Testis (tissue), 5 donors: ENCODE measurements at places on chromosomes 6 and 20.

DNA sequence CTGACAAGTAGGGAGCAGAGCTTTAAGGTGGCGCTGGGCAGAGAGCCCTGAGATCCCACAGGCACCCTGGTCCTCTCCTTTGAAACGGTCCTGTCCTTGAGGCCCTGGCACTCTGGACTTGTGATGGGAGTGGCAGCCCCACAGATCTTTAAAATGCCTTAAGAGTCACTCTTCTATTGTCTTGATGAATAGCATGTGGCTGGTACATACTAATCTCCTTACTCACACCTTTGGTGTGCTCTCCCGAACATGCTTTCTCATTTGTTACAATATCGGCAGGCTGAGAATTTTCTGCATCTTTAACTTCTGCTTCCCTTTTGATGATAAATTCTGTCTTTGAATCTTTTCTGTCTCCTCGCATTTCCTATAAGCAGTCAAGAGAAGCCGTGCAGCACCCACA is 333.8 kb downstream of the TFAP2A start:
- H3K4me3 ChIP-seq = no peak overlapping the region
- H3K27me3 ChIP-seq = no peaks in the 10 kb centered on the region
- H3K27ac ChIP-seq = no peak overlapping the region
- no peaks in the 10 kb centered on the region for H3K4me1 ChIP-seq

- no peak overlapping the region for H3K27ac ChIP-seq
- DNase-seq = no peak
- no peaks in the 10 kb centered on the region for H3K27me3 ChIP-seq
- H3K36me3 ChIP-seq = no peaks in the 10 kb centered on the region
- no peaks in the 10 kb centered on the region for H3K4me1 ChIP-seq
These were observed 42.3 kb upstream of the TRERF1 start for GRCh38 chr6:42493914-42494539.

DNA sequence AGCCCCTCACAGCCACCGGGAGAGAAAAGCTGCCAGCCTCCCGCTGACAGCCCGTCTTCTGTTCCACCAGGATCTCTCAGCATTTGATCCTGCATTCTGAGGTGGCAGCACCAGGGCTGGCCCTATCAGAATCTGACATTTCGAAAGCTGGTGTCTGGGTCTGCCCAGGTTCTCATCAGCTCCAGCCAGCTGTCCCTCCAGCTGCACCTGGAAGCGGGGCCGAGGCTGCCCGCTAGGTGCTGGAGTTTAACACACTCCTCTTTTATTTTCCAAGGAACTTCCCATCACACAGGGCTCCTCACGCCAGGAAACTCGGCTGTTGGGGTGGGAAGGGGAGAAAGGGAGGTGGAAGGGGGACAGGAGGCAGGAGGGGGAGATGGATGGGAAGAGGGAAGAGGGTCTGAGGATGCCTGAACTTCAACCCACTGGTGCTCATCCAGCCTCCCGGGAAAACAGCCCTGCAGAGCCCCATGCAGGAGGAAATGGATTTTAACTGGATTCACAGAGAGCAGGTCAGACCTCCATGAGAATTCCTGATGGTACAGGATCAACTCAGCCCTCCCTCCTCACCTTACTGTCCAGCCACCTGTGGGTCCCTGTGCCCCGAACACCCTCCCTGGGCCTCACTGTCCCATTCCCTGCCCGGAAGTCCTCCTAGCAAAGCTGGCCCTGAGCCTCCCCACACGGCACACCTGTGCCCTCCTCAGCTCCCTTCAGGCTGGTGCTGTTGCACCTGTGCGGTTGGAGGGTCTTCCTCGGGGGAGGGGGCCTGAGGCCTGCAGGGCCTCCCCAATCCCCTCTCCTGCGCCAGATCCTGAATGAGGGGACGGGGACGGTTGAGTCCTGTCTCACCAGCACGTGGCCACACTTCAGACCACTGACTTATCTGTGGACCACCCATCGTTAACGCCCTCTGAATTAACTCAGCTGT is 3.9 kb upstream of the LSM14B start:
- H3K36me3 ChIP-seq = no peaks in the 10 kb centered on the region
- peaks cover 6% of the 10 kb centered on the region for H3K4me1 ChIP-seq
- no peak overlapping the region for H3K27ac ChIP-seq
- H3K27me3 ChIP-seq = no peaks in the 10 kb centered on the region

DNA sequence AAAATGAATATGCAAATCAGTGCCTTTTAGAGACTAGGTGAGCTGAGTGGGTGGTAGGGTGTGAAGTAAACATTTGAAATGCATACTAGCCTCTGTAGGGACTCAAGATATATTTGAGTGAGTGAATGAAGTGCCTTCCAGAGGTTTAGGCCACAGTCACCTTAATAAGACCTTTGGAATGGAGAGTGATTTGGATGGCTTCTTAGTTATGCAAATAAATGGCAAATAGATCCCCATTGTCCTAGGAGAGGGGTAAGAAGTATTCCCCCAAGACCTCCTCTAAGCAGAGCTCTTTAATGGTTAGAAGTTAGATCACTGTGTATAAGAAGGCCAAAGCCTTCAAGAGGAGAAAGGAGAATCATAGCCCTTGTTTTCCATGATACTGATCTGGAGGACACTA is 47.8 kb upstream of the IMPG1 start:
- no peaks in the 10 kb centered on the region for H3K4me1 ChIP-seq
- H3K27ac ChIP-seq = no peak overlapping the region
- DNase-seq = no peak
- no peak overlapping the region for H3K4me3 ChIP-seq

GRCh38 chr20:41176711-41177552 is 39.6 kb downstream of the PLCG1 start:
- peak; percentile 8 for DNase-seq
- H3K4me1 ChIP-seq = peaks cover 42% of the 10 kb centered on the region
- H3K4me3 ChIP-seq = no peak overlapping the region
- H3K36me3 ChIP-seq = no peaks in the 10 kb centered on the region

- DNase-seq = no peak
- no peaks in the 10 kb centered on the region for H3K4me1 ChIP-seq
- H3K27ac ChIP-seq = no peak overlapping the region
- H3K36me3 ChIP-seq = no peaks in the 10 kb centered on the region
- no peaks in the 10 kb centered on the region for H3K27me3 ChIP-seq
- H3K4me3 ChIP-seq = no peak overlapping the region
These were observed 89.4 kb upstream of the SIRPA start for GRCh38 chr20:1805816-1806215.

- no peak overlapping the region for H3K4me3 ChIP-seq
- H3K27me3 ChIP-seq = no peaks in the 10 kb centered on the region
- DNase-seq = no peak
- H3K4me1 ChIP-seq = no peaks in the 10 kb centered on the region
These were observed 84.8 kb upstream of the PLEKHG1 start for GRCh38 chr6:150514806-150515380.

GRCh38 chr6:117110737-117111136 is 154.6 kb upstream of the VGLL2 start:
- H3K27me3 ChIP-seq = no peaks in the 10 kb centered on the region
- no peaks in the 10 kb centered on the region for H3K36me3 ChIP-seq
- no peak overlapping the region for H3K27ac ChIP-seq
- H3K4me3 ChIP-seq = no peak overlapping the region

GRCh38 chr20:32543570-32544259 is 41.4 kb downstream of the NOL4L start:
- H3K36me3 ChIP-seq = no peaks in the 10 kb centered on the region
- peaks cover 16% of the 10 kb centered on the region for H3K4me1 ChIP-seq
- no peak for DNase-seq

- no peaks in the 10 kb centered on the region for H3K4me1 ChIP-seq
- no peak overlapping the region for H3K4me3 ChIP-seq
- DNase-seq = no peak
- no peaks in the 10 kb centered on the region for H3K36me3 ChIP-seq
These were observed 398.8 kb downstream of the HACE1 start for GRCh38 chr6:104460738-104461483.

- no peak overlapping the region for H3K27ac ChIP-seq
- no peak overlapping the region for H3K4me3 ChIP-seq
- no peaks in the 10 kb centered on the region for H3K36me3 ChIP-seq
- DNase-seq = no peak
- no peaks in the 10 kb centered on the region for H3K4me1 ChIP-seq
These were observed 39.2 kb downstream of the CYP24A1 start for GRCh38 chr20:54134445-54135220.

DNA sequence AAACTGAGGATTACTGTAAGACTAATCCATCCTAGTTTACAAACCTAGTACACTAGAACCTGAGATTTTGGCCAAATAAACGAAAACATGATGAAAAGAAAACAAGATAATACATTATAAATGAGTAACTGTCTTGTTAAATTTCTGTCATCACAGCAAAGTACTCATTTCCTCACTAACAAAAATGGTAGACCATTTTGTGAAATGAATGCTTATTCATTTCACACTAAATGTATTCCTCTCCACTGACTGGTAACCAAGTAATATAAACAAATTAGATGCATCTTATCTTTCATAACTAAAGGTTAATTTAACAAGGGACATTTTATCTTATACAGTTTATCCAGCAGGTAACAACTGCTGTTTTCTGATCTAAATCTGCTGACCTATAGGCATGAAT is 143.7 kb downstream of the REV3L start:
- H3K27ac ChIP-seq = no peak overlapping the region
- H3K36me3 ChIP-seq = no peaks in the 10 kb centered on the region
- no peaks in the 10 kb centered on the region for H3K27me3 ChIP-seq
- H3K4me1 ChIP-seq = no peaks in the 10 kb centered on the region
- H3K4me3 ChIP-seq = no peak overlapping the region
- no peak for DNase-seq

- no peaks in the 10 kb centered on the region for H3K4me1 ChIP-seq
- H3K27me3 ChIP-seq = no peaks in the 10 kb centered on the region
- no peak for DNase-seq
- peaks cover 5% of the 10 kb centered on the region for H3K36me3 ChIP-seq
- H3K27ac ChIP-seq = no peak overlapping the region
These were observed 16.5 kb downstream of the TNFAIP3 start for GRCh38 chr6:137883400-137884148.

GRCh38 chr6:46324706-46325105 is 153.9 kb upstream of the ENPP5 start:
- no peak overlapping the region for H3K27ac ChIP-seq
- DNase-seq = no peak
- H3K27me3 ChIP-seq = no peaks in the 10 kb centered on the region

DNA sequence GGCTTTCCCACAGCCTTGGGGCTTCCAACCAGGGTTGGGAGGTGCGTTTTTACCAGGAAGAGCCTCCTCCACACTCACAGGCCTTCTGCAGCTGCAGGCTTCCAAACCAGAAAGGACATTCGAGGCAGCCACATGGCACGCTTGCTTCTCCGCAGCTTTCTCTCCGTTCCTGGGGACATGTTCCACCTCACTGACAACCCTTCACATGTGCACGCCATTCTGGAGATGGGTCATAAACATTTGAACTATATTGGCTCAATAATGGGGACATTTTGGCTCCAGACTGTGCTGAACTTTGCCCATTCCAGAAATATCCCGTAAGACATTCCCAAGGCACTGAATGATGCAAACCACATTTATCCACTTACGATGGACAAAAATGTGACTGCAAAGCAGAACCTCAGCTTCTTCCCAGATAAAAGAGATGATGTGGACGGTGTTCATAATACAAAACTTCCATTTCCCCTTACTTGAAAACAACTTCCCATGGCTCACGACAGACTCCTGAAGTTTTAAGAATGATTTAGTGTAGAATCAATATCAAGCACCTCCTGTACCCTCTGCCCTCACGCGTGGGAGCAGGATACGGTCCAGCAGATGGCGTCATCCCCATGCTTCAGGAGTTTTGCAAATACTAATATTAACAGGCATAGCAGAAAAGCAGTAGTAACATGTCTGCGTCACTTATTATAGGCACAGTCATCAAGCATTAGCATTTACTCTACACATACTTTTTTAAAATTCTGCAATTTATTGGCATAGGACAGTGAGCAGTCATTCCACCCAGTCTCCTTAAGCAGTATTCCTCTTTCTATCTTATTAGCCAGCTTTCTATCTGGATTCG is 25.4 kb upstream of the FOXF2 start:
- H3K27ac ChIP-seq = no peak overlapping the region
- no peaks in the 10 kb centered on the region for H3K27me3 ChIP-seq
- no peaks in the 10 kb centered on the region for H3K36me3 ChIP-seq
- H3K4me3 ChIP-seq = no peak overlapping the region
- DNase-seq = no peak

GRCh38 chr6:157988700-157989063 is 7.0 kb downstream of the SYNJ2 start:
- H3K36me3 ChIP-seq = no peaks in the 10 kb centered on the region
- peaks cover 9% of the 10 kb centered on the region for H3K4me1 ChIP-seq
- DNase-seq = no peak
- H3K4me3 ChIP-seq = no peak overlapping the region
- H3K27me3 ChIP-seq = no peaks in the 10 kb centered on the region

GRCh38 chr20:8209061-8209460 is 77.0 kb downstream of the PLCB1 start:
- H3K27ac ChIP-seq = no peak overlapping the region
- H3K4me1 ChIP-seq = no peaks in the 10 kb centered on the region
- H3K36me3 ChIP-seq = no peaks in the 10 kb centered on the region
- H3K4me3 ChIP-seq = no peak overlapping the region
- DNase-seq = no peak
- no peaks in the 10 kb centered on the region for H3K27me3 ChIP-seq

DNA sequence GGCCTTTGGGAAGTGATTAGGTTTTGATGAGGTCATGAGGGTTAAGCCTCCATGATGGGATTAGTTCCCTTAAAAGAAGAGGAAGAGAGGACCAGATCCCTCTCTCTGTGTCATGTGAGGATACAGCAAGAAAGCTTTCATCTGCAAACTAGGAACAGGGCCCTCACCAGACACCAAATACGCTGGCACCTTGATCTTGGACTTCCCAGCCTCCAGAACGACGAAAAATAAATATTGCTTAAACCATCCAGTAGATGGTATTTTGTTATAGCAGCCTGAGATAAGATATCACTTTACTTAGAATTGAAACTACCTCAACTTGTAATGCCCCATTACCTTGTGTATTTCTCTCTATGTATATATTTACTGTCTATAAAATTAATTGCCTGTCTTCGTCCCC is 65.4 kb upstream of the NNAT start:
- H3K4me3 ChIP-seq = no peak overlapping the region
- H3K27me3 ChIP-seq = no peaks in the 10 kb centered on the region
- H3K4me1 ChIP-seq = no peaks in the 10 kb centered on the region
- H3K36me3 ChIP-seq = no peaks in the 10 kb centered on the region
- DNase-seq = no peak

GRCh38 chr6:81863123-81863522 is 110.6 kb upstream of the TENT5A start:
- no peaks in the 10 kb centered on the region for H3K4me1 ChIP-seq
- H3K4me3 ChIP-seq = no peak overlapping the region
- no peaks in the 10 kb centered on the region for H3K36me3 ChIP-seq
- DNase-seq = no peak
- no peak overlapping the region for H3K27ac ChIP-seq

DNA sequence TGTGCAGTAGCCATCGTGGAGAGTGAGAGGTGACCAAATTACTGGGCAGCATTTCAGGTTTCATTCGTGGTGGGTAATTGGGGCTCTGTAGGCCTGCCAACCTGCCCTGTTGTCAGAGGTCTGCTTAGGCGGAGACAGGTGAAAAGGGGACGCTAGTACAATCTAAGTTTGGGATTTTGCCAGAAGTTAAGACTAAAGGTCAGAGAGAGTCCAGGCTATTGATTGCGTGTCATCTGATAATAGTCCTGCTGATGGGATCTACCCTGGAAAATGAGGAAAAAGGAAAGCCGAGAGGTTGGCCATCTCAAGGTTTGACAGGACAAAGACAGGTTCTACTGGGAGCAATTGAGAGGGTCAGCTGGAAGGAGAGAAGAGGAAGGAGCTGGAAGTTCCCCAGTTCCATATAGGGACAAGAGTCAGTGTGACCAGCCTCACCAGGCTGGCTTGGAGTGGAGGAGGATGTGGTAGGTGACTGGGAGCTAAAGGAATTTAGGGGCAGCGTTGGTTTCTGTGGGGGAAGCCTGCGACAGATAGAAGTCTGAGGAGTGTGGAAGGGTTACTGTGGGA is 10.9 kb downstream of the ARFGEF2 start:
- no peak overlapping the region for H3K27ac ChIP-seq
- H3K36me3 ChIP-seq = no peaks in the 10 kb centered on the region
- no peak overlapping the region for H3K4me3 ChIP-seq
- DNase-seq = no peak
- H3K27me3 ChIP-seq = no peaks in the 10 kb centered on the region
